Osteocyte (in vitro differentiated cells): ENCODE measurements at places on chromosomes 1 and 21. TPM values are rescaled to one million over a fixed set of nuclear protein-coding genes. Genes with fewer than 3 reads are reported as not detected.

The PLA2G4A gene
- total RNA-seq, result 1.5 and 2.4 TPM in 2 replicates

- H3K36me3 ChIP-seq, result peaks cover 62% of the 10 kb centered on the region
Measured at GRCh38 chr1:66641891-66642473, 108.0 kb downstream of the SGIP1 start.

DNA sequence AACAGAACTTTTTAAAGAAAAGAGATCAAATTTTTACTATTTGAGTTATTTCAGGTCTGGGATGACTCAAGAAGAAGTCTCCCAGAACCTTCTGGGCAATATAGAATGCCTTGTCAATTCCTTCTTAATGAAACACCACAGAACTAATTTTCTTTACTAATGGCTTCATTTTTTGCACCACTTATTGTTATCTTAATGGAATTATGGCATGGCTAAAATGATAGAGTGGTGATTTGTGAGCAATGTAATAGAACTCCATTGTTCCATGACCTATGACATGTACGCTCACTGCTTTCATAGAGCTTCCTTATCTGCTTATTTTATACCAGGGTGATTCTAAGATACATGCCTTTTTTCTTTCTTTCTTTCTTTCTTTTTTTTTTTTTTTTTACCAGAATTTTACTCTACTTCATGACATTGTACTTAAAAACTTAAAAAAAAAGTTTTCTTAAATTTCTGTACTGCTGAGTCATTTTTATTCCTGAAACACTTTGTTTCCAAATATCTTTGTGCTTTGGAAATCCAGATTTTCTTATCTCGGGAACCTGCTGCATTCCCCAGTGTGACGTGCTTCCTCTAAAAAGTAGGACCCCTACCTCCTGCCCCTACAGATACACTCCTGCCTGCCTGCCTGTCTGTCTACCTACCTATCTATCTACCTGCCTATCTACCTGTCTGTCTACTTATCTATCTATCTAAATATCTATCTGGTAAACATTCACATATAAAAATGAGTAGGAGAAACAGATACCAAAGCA is 284.9 kb downstream of the PBX1 start:
- no peak overlapping the region for H3K4me3 ChIP-seq
- no peaks in the 10 kb centered on the region for H3K27me3 ChIP-seq
- DNase-seq, result no peak
- H3K4me1 ChIP-seq, result no peaks in the 10 kb centered on the region
- peaks cover 13% of the 10 kb centered on the region for H3K36me3 ChIP-seq

The EXTL2 gene
- 32.5 and 33.6 TPM in 2 replicates for total RNA-seq

DNA sequence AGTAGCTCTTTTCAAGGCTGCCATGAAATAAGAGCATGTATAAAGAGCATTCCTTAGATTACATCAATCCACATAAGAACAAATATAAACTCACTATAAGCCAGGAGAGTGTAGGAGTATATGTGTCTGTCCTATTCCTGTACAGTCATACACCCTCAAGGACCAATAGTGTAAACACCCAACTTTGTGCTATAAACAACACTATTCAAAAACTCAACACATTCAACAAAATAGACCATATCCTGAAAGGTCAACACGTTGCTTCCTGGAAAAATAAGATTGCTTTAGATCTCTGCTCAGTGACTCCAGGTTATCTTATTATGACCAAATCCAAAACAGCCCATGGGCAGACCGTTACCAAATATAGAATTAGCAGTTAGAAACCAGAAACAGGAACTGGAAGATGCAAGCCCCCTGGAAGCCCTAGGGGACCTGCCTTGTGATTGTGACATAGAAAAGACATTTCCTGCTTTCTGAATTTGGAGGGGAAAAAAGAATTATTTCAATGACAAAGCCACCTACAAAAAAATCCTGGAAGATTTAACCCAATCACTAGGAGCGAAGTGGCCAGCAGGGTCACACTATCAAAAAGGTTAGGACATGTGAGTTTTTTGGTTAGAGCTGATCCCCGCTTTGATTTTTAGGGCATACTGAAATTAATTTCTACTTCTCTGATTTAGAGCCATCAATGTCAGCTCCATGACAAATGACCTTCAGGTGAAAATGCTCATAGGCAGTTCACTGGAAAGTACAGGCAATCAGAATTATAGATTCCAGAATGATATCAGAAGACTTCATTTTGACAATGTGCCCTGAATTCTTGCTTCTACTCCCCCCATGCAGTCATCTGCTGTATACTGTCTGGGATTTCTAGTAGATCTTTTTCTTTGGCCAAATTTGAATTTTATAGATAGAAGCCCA is 59.9 kb downstream of the LRRC8C start:
- no peak overlapping the region for H3K27ac ChIP-seq
- no peak for DNase-seq
- H3K4me3 ChIP-seq, result no peak overlapping the region
- H3K27me3 ChIP-seq, result no peaks in the 10 kb centered on the region

GRCh38 chr1:114756949-114757454 is 782 bp downstream of the CSDE1 start:
- H3K36me3 ChIP-seq, result peaks cover 2% of the 10 kb centered on the region
- peak overlapping the region; percentile 100 for H3K27ac ChIP-seq
- H3K27me3 ChIP-seq, result no peaks in the 10 kb centered on the region
- peak overlapping the region; percentile 99 for H3K4me3 ChIP-seq
- peaks cover 45% of the 10 kb centered on the region for H3K4me1 ChIP-seq
- no peak for DNase-seq

DNA sequence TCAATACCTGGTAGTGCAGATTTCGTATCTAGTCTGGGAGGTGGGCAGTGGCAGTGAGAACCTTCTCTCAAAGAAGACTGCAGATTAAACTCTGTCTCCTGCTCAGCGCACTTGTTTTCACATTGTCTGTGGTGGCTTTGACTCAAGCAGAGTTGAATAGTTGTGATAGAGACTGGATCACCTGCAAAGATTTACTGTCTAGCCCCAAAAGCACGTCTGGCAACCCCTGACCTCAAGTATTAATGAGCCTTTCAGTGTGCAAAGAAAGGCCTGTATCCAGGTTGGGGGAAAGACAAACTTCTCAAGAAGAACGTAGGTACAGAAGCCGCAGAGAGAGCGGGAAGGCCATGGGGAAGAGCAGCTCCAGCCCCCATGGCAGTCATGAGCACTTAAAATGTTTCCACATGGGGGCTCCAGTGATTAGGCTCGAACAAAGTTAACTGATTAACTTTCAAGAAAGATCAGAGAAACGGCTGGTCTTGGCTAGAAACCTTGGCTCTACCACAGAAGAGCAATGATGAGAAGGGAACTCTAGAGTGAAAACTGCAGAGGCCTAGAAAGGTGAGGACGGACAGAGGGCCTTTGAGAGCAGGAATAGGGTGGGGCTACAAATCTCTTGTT is 15.2 kb downstream of the HENMT1 start:
- DNase-seq, result no peak
- peaks cover 2% of the 10 kb centered on the region for H3K36me3 ChIP-seq

The ZNF648 gene
- total RNA-seq, result not detected in 2 replicates

DNA sequence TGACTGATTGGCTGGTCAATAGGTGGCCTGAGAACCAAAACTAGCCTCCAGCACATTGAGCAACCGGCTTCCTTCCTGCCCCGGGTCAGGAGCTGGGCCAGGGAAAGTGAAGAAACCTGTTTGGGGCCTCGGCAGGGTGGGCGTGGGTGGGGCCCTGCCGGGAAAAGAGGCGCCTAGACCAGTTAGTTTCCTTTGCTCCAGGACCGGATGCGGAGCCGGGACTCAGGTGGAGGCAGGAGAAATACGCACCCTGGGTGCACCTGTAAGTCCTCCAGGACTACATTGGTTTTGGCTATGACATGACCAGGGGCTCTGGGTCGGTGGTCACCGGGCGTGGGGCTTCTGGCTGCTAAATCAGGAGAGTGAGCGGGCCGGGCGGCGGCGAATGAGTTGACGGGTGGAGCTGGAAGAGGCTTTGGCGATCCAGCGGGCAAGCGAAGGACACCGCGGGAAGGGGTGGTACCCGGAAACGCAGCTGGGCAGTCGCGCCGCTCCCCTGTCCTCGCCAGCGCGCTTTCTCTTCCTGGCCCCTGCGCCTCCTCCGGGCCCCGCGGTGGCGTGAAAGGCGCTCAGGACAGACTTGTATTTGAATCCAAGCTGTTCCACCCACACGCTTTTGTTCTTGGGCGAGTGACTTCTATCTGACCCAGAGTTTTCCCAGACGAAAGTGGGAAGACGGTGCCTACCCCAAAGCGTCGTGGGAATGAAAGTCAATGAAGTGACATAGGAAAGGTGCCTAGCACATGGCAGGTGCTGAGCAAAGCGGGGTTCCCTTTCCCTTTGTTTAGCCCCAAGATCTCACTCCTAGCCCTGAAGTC is 30.6 kb upstream of the JUN start:
- H3K27me3 ChIP-seq, result no peaks in the 10 kb centered on the region
- no peak for DNase-seq
- peaks cover 58% of the 10 kb centered on the region for H3K4me1 ChIP-seq

GRCh38 chr1:81512252-81513003 is 288.3 kb upstream of the ADGRL2 start:
- peaks cover 20% of the 10 kb centered on the region for H3K4me1 ChIP-seq
- H3K36me3 ChIP-seq, result no peaks in the 10 kb centered on the region
- no peak overlapping the region for H3K4me3 ChIP-seq
- no peak overlapping the region for H3K27ac ChIP-seq
- no peaks in the 10 kb centered on the region for H3K27me3 ChIP-seq

DNA sequence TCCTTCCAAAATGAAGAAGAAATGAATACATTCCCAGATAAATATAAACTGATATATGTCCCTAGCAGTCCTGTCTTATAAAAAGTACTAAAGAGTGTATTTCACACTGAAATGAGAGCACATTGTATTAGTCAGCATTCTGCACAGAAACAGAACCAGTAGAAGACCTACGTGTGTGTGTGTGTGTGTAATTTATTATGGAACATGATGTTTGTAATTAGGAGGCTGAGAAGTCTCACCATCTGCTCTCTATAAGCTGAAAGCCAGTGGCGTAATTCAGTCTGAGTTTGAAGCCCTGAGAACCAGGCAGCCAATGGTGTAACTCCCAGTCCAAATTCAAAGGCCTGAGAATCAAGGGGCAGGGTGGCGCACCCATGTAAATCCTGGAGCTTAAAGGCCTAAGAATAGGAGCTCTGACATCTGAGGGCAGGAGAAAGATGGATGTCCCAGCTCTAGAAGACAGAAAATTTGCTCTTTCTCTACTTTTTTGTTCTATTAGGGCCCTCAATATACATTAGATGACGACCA is 146.5 kb upstream of the LYPLAL1 start:
- no peak for DNase-seq
- H3K4me3 ChIP-seq, result no peak overlapping the region
- H3K27me3 ChIP-seq, result no peaks in the 10 kb centered on the region
- H3K27ac ChIP-seq, result no peak overlapping the region
- no peaks in the 10 kb centered on the region for H3K4me1 ChIP-seq

The SAMD13 gene
- 0.81 and 0.99 TPM in 2 replicates for total RNA-seq

The DMBX1 gene
- not detected in 2 replicates for total RNA-seq

The STIL gene
- 4.7 and 5.6 TPM in 2 replicates for total RNA-seq

- H3K27ac ChIP-seq, result no peak overlapping the region
- no peak for DNase-seq
- H3K4me1 ChIP-seq, result peaks cover 4% of the 10 kb centered on the region
- H3K36me3 ChIP-seq, result no peaks in the 10 kb centered on the region
Measured at GRCh38 chr1:173020138-173020750, 30.5 kb downstream of the TNFSF18 start.

GRCh38 chr21:14121719-14122118 is 89.0 kb downstream of the LIPI start:
- H3K27me3 ChIP-seq, result no peaks in the 10 kb centered on the region
- no peak overlapping the region for H3K27ac ChIP-seq
- no peak for DNase-seq
- no peak overlapping the region for H3K4me3 ChIP-seq
- H3K4me1 ChIP-seq, result no peaks in the 10 kb centered on the region
- H3K36me3 ChIP-seq, result no peaks in the 10 kb centered on the region

The AIM2 gene
- total RNA-seq, result not detected in 2 replicates

GRCh38 chr1:185804206-185804605 is 70.0 kb downstream of the HMCN1 start:
- H3K4me3 ChIP-seq, result no peak overlapping the region
- H3K27me3 ChIP-seq, result no peaks in the 10 kb centered on the region
- H3K27ac ChIP-seq, result no peak overlapping the region
- no peak for DNase-seq
- peaks cover 17% of the 10 kb centered on the region for H3K4me1 ChIP-seq
- H3K36me3 ChIP-seq, result peaks cover 3% of the 10 kb centered on the region

The GBP4 gene
- total RNA-seq, result not detected in 2 replicates
